ENCODE measurements at places on chromosomes 6 and 20.

GRCh38 chr6:51857134-51857533 lies 230.3 kb downstream of the PKHD1 start:
- no peak for DNase-seq

GRCh38 chr20:34175879-34176278 lies 63.8 kb upstream of the EIF2S2 start:
- DNase-seq: no peak

GRCh38 chr20:2806351-2806701 lies 5.9 kb upstream of the CPXM1 start:
- no peak for DNase-seq

DNA sequence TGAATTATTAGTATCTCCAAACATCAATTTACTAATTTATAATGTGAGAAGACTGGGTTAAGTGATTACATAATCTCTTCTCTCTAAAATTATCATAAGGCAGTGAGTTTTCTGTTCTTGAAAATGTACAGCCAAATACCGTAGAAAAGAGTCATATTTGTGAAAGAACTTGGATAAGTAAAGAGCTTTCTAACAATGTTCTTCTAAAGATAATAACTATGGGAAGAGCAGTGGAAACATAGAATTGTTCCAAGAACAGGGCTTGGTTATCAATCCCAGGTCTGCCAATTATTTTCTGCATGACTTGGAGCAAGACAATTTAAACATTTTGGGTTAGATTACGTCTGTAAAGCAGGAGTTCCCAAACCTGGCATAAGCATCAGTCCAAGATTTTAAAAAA lies 198.1 kb upstream of the SGK1 start:
- no peak for DNase-seq

GRCh38 chr6:110528930-110529325 lies 52.5 kb upstream of the SLC22A16 start:
- no peak for DNase-seq

- DNase-seq: no peak
Observed at GRCh38 chr6:21334651-21335050, 258.9 kb upstream of the SOX4 start.

GRCh38 chr6:142302421-142303175 lies 791 bp downstream of the ADGRG6 start:
- DNase-seq: no peak

- no peak for DNase-seq
Observed at GRCh38 chr6:83592770-83593394, 80.5 kb downstream of the PRSS35 start.

DNA sequence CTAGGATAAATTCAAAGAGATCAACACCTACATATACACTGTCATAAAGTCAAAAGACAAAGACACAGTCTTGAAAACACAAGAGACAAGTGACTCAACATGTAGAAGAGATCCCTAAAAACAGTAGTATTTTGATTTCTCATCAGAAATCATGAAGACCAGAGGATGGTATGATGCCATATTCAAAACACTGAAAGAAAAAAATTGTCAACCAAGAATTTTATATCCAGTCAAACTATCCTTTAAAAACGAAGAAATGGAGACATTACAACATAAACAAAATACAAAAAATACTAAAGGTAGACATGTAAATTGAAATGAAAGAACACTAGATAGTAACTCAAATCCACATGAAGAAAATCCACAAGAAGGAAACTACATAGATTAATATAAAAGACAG lies 27.3 kb upstream of the HBS1L start:
- no peak for DNase-seq

DNA sequence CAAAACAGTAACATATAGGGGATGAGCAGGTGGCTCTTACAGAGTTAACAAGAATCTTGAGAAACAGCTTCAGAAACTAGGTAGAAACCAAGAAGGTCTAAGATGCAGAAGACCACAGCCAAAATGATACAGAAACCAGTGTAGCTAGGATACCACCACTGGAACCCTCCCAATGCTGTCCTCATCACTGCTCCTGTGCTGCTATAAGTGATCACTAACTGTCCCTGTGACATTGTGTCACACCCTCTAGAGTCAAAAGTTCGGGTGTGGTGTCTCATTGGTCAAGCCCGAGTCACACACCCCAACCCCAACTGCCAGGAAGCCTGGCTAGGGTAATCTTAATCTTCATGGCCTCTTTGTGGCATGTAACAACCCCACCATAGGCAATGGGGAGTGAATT lies 153.1 kb downstream of the RCAN2 start:
- DNase-seq: no peak

DNA sequence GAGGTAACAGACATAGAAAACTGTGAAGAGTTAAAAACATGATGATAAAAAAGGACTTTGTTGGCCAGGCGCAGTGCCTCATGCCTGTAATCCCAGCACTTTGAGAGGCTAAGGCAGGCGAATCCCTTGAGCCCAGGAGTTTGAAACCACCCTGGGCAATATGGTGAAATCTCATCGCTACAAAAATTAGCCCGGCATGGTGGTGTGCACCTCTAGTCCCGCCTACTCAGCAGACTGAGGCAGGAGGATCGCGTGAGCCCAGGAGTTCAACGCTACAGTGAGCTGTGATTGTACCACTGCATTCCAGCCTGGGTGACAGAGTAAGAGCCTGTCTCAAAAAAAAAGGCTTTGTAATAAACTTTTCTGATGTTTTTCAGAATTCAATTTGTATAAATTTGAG lies 60.1 kb downstream of the GFOD1 start:
- no peak for DNase-seq

DNA sequence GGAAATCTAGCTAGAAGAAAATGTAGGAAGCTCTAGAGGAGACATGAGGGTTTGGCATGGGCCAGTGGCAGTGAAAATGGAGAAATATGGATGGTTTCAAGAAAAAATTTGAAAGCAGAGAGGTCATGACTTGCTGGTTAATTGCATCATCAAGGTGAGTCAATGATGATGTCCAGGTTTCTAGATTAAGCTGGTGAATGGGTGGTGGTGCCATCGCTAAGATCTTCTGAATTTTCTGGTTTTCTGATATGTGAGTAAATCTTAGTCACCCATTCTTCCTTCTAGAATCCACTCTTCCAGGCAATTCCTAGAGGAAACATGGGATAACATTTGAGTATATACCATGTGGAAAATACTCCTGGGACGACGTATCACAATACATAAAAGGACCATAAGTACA lies 25.0 kb downstream of the SH3BGRL2 start:
- no peak for DNase-seq

GRCh38 chr20:62352402-62353288 lies 14.5 kb downstream of the LAMA5 start:
- DNase-seq: peak; percentile 73

- no peak for DNase-seq
Observed at GRCh38 chr6:150256618-150257272, 112.1 kb upstream of the IYD start.

- DNase-seq: no peak
Observed at GRCh38 chr20:61958773-61959700, 106.6 kb downstream of the TAF4 start.

- no peak for DNase-seq
Observed at GRCh38 chr20:43243672-43244269, 54.1 kb upstream of the PTPRT start.

DNA sequence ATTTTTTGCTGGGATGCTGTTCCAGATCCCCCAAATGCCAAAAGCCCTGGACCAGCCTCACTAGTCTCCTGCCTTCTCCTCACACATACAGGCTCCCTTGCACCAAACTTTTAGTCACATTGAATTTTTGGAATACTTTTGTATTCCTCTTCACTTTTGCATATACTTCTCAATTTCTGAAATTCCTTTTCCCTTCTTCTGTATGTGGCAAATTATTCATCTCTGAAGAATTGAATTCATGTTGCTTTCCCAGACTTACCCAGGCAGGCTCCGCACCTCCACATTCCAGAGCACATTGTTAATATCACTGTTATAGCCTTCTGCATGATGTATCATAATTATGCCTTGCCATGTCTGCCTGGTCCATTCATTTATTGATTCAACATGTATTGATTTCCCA lies 255.3 kb upstream of the POU3F2 start:
- DNase-seq: no peak

DNA sequence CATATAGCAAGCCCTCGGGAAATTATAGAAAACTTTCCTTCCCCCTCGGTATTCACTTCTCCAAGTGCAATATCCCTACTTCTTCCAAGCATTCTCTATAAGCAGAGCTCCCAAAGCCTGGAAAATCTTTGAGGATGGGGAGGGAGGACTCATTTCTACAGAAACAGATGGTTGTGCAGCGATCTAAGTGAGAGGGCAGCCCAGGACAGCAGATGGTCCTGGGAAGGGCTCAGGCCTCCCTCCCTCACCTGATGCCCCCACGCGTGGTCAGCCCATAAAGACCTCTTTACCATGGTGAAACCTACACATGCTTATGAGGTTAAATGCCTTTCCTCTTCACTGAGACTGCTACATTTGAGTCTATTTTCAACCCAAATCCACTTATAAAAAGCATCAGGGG lies 319.6 kb upstream of the QKI start:
- DNase-seq: no peak

DNA sequence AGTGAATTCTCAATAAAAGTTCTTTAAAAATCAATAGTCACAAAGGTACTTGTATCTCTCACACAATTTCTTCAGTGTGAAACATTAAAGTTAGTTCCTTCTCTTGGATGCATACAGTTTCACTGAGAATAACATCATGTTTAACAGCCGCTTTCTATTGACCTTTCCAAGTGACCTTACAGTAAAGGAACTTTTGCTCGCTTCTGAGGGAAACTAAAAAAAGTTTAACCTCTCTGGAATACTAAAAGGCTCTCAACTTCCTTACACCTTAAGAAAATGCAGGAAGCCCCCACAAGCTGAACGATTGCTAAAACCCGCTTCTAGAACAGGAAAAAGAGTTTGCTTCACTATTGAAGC lies 1.3 kb downstream of the RRAGD start:
- no peak for DNase-seq

- no peak for DNase-seq
Observed at GRCh38 chr6:18242062-18242851, 22.1 kb downstream of the DEK start.

GRCh38 chr20:32140603-32141002 lies 31.1 kb downstream of the TM9SF4 start:
- no peak for DNase-seq

- DNase-seq: peak; percentile 80
Observed at GRCh38 chr6:157148391-157149323, 174.7 kb downstream of the TMEM242 start.

- DNase-seq: no peak
Observed at GRCh38 chr6:25450469-25451198, 171.5 kb downstream of the CARMIL1 start.

DNA sequence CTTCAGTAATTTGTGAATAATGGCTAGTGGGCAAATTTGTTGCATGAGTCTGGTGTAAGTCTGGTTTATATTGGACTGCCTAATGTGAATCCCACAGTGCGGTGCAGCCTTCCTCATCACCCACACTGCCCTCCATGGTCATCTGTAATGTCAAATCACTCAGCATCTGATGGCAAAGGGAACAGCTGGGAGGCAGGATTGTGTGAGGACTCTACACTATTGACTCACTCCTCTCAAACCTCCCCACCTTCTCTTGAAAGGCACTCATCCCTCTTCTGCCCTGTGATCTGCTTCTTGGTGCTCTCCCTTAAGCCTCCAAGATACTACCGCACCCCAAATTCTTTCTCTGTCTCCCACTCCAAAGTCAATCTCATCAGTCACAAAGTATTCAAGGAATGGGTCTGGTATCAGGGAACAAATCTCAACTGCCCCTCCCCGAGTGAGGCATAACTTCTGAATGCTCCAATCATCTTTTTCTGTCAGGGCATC lies 146.0 kb upstream of the BEND6 start:
- no peak for DNase-seq

- no peak for DNase-seq
Observed at GRCh38 chr20:11447371-11448100, 470.2 kb upstream of the BTBD3 start.

- no peak for DNase-seq
Observed at GRCh38 chr20:53707371-53708055, 113.9 kb upstream of the ZNF217 start.

DNA sequence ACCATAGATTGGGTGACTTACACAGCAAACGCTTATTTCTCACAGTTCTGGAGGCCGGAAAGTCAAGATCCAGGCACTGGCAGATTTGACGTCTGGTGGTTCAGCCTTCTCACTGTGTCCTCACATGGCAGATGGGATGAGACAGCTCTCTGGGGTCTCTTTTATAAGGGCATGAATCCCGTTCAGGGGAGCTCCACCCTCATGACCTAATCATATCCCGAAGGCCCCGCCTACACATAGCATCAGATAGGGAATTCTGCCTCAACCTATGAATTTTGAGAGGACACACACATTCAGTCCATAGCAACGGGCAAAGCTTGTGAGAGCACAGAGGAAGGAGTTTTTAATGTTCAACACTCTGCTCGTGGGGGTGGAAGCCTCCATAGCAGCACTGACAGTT lies 27.5 kb downstream of the DAAM2 start:
- no peak for DNase-seq

DNA sequence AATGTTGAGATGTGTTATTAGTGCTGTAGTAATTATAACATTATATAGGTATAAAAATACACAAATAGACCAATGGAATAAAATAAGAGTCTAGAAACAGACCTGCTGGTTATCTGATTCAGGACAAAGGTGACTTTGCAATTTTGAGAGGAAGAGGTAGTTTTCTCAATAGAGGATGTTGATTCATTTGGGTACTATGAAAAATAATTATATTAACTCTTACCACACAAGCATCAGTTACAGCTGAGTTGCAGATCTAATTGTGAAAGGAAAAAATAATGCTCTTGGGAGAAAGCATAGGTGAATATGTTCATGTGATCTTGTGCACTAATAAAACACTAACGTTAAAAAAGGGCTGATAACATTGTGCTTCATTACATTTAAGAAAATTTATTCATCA lies 103.0 kb downstream of the BCKDHB start:
- DNase-seq: no peak

- DNase-seq: no peak
Observed at GRCh38 chr6:36758516-36759147, 61.0 kb downstream of the RAB44 start.

DNA sequence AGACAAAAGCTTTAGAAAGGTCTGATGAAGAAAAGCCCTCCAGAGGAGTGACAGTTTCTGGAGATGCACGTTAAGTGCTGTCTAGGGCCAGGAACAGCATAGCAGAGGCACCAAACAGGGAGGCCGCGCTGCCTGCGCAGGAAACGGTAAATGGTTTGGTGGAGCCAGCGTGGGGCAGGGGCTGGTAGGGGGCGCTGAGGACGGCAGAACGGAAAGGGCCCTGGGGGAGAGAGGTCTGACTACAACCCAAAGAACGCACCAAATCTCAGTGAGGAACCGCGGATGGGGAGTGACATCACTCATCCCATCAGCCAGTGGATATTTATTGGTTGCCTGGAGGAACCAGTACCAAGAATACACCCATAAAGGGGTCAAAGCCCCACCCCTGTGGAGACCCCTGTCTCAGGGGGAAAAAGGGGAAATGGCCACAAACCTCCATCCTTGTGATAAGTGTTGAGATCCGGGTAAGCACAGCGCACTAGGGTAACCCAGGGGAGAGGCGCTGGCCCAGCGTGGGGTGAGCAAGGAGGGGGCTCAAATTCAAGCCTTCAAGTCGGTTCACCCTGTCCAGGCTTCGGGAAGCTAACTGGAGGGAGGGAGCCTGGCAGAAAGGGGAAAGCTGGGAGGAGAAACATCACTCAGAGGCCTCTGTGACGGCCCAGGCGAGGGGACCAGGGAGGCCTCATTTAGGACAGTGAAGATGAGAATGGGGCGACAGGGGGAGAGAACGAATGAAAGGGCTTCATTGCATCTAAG lies 249.2 kb upstream of the QKI start:
- DNase-seq: no peak

- no peak for DNase-seq
Observed at GRCh38 chr6:33416386-33417127, 1.4 kb downstream of the CUTA start.
